ENCODE measurements at places on chromosomes 13 and 19.

DNA sequence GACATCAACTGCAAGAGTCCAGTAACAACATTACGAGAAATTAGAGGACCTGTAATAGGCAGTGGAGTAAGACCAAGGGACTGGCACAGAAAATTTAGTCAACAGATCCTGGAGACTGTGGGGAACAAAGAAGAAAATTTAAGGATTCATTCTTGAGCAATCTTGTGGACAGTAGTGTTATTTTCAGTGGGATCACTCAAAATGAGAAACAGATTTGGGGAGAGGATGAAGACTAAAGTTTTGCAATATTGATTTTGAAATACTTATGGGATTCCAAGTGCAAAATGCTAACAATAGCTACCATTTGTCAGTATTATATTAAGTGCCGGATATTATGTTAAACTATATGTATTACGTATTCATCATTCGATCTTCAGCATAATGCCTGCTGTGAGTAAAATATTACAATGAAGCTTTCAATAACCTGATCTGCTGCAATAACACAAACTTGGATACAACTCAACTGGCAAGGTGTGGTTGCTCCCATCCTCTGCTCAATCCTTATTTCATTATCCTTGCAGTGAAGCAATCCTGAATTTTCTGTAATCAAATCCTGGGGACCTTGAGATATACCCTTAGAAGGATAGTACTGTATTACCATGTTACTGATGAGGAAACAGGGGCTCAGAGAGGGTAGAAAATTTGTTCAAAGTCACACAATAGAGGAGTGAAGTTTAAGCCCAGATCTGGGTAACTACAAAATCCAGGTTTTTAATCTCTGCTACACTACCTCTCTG is 84.2 kb downstream of the SACS start:
- DNase-seq: no peak

DNA sequence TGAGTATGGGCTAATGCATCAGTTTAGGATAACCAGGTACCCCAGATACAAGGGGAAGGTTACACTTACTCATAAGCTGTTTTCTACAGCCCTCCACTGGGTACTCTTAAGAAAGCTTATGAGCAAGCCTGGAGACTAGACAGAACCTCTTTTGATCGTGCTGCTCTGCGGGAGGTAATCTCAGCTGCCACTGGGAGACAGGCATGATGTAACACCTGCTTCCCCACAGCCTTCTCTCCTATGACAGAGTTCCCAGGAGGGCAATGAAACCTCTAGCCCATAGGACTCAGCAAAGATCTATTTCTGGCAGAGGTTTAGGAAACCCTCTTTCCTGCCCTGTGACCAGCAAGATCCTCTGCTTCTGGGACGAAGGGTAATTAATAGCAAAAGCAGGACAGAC is 65.6 kb downstream of the WASF3 start:
- DNase-seq: no peak

- DNase-seq: peak; percentile 51
These were observed at the start of gene CDC42EP5 for GRCh38 chr19:54473071-54473891. Gene CDC42EP5 (minus strand): TSS chr19:54473296. CDS start chr19:54465547, 7,749 bp downstream.

DNA sequence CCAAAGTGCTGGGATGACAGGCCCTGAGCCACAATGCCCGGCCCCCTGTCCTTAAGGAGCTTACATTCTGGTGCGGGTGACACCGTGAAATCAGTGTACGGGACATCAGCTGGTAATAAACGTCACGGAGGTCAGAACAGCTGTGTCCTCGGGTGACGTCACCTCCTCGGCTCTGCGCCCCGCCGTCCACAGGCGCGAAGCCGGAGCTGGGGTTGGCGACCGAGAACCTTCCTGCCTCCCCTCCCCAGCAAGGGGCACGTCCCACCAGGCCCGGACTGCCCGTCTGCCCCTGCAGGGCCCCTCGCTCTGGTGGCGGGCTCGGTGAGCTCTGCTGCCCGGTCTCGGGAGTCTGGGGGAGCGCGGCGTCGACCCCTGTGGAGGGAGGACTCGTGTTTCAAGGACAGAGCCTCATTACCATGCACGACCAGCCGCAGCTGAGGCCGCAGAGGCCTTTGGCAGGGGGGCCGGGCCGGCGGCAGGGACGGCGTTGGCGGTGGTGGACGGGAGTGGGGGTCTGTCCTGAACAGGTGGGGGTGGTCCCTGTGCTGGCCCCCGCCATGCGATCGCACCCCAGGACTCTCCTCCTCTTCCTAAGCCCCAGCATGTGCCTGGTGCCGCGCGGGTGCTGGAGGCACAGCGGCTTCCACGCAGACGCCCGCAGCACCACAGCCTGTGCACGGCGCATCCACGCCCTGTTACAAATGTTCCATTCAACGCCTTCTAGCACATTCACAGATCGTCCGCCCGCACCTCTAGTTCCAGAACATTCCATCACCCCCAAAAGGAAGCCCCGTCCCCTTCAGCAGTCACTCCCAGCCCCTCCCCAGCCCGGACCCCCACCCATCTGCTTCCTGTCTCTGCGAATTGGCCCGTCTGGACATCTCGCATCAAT is 5.4 kb downstream of the LINGO3 start:
- DNase-seq: no peak
